Stimulated activated CD8-positive, alpha-beta memory T cell treated with anti-CD3 and anti-CD28 coated beads, Interleukin-7, amount 100 ng/mL, for 48 hours (primary cell): ENCODE measurements at places on chromosomes 11 and 22.

- DNase-seq = no peak
Measured at GRCh38 chr11:502288-503178, 4.5 kb downstream of the RNH1 start.

GRCh38 chr11:27129686-27130085 lies 89.1 kb downstream of the BBOX1 start:
- no peak for DNase-seq

- DNase-seq = no peak
Measured at GRCh38 chr11:132095230-132096131, 725.1 kb downstream of the NTM start.

DNA sequence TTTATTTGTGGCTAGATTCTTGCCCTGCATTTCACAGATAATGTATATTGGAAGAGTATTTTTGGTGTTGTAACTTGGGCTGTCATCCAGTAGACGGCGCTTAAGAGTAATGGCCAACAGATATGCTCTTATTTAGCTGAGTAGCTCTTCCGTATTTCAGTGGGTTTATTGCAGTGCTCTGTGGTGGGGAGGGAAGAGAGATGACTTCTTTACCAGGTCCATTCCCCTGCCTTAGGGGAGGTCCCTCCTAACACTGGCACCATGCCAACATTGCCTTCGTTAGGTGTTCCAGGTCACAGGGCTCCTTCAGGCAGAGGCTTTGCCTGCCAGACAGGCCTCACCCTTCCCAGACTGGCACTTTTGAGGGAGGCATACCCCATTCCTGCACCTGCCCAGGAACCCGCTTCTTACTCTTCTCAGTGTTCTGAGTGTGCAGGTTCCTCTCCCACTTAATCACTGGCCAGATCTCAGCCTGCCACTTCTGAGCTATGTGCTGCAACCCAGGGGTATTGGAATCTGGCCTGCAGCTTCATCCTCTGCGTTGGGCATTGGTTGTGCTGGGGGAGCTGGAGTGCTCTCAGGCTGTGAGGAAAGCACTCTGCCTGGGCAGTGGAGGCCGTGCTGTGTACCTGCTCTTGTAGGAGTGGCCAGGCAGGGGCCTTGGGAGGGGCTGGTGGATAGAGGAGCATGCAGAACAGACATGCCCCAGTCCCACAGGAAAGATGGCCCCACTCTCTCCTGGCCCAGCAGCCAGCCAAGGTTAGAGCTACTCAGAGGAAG lies 29.4 kb upstream of the SLN start:
- DNase-seq = no peak

- DNase-seq = no peak
Measured at GRCh38 chr11:8070417-8071115, 10.4 kb upstream of the TUB start.

DNA sequence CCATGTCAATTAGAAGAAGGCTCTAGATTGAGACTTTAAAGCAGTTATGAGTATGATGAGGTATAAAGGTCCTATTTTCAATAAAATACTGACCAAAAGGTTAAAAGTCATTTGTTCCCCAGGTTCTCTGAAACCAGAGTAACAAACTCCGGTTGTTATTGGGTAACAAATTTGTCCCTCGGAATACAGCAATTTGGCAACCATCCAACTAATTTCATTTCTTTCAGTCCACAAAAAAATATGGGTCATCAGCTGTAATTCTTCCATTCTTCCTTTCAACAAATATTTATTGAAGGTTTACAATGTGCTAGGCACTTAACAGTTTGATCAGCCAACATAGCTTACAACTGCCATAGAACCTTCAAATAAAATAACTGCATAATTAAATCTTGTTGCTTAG lies 79.9 kb downstream of the TTC28 start:
- DNase-seq = no peak

DNA sequence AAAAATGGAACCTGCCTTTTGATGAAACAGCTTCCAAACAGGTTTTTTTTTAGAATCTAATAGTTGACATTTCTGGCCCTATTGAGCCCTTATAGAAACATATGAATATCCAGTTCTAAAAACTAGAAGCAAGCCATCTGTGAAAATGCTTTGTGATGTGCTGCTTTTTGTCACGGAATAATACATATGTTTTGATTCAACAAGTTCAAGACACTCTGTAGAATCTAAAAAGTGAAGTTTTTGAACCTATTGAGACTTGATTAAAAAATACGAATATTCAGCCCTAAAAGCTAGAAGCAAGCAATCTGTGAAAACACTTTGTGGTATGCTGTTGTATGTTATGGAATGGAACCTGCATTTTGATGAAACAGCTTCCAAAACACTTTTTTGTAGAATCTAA lies 106.7 kb upstream of the VPREB1 start:
- DNase-seq = no peak

GRCh38 chr11:132844956-132845696 lies 687.2 kb downstream of the OPCML start:
- DNase-seq = no peak
